CD8-positive, alpha-beta memory T cell (primary cell): ENCODE measurements at places on chromosomes 7 and 10. TPM values are rescaled to one million over a fixed set of nuclear protein-coding genes. Genes with fewer than 3 reads are reported as not detected.

GRCh38 chr10:12420530-12421120 is 71.3 kb downstream of the CAMK1D start:
- DNase-seq: no peak

DNA sequence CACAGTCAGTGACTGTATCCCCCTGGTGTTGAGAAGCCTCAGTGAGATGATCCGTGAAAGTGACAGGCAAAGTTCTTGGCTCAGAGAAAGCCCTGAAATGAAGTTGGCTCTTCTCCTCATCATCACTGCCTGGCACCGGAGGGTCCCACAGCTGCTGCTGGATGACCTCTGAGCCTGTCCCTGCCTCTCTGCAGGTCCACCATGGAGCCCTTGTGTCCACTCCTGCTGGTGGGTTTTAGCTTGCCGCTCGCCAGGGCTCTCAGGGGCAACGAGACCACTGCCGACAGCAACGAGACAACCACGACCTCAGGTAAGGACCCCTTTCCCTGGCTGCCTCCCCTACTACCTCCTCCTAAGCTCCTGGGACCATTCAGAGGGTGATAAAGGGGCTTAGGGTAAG is 85.5 kb downstream of the MKI67 start:
- no peak for DNase-seq

DNA sequence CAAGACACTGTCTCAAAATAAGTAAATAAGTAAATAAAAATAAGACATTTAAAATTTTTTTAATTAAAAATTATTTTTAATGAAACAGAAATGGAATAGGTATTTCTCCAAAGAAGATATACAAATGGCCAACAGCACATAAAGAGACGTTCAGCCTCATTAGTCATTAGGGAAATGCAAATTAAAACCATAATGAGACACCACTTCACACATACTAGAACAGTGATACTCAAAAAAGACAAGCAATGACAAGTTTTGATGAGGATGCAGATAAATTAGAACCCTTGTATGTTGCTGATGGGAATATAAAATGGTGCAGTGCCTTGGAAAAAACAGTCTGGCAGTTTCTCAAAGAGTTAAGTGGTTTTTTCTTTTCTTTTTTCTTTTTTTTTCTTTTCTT is 26.5 kb upstream of the C10orf67 start:
- no peak for DNase-seq

- no peak for DNase-seq
Measured at GRCh38 chr7:44772440-44772839, 23.8 kb downstream of the ZMIZ2 start.

- DNase-seq: no peak
Measured at GRCh38 chr7:42262964-42263363, 26.0 kb upstream of the GLI3 start.

- no peak for DNase-seq
Measured at GRCh38 chr10:7397049-7398035, 13.5 kb downstream of the SFMBT2 start.

GRCh38 chr10:9766762-9767161 is 1250.9 kb upstream of the CELF2 start:
- DNase-seq: no peak

GRCh38 chr10:10392511-10392910 is 625.2 kb upstream of the CELF2 start:
- DNase-seq: no peak

DNA sequence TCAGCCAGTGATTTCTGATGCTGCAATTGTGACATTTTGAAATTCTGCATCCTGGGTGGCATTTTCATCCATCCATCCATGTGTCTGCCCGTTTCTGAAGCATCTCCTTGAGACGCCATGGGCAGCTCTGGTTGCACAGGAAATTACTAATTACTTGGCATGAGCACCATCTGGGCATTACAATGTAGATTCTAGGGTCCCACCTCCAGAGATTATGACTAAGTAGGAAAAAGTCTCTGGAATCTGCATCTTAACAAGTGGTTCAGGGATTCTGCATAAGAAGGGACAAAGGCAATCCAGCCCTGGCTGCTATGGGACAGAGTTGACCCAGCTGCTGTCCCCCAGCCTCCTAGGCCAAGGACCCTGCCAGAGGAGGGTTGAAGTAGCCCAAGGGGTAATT is 65.3 kb downstream of the CUZD1 start:
- no peak for DNase-seq

GRCh38 chr10:841535-841934 is 90.0 kb downstream of the LARP4B start:
- DNase-seq: no peak

DNA sequence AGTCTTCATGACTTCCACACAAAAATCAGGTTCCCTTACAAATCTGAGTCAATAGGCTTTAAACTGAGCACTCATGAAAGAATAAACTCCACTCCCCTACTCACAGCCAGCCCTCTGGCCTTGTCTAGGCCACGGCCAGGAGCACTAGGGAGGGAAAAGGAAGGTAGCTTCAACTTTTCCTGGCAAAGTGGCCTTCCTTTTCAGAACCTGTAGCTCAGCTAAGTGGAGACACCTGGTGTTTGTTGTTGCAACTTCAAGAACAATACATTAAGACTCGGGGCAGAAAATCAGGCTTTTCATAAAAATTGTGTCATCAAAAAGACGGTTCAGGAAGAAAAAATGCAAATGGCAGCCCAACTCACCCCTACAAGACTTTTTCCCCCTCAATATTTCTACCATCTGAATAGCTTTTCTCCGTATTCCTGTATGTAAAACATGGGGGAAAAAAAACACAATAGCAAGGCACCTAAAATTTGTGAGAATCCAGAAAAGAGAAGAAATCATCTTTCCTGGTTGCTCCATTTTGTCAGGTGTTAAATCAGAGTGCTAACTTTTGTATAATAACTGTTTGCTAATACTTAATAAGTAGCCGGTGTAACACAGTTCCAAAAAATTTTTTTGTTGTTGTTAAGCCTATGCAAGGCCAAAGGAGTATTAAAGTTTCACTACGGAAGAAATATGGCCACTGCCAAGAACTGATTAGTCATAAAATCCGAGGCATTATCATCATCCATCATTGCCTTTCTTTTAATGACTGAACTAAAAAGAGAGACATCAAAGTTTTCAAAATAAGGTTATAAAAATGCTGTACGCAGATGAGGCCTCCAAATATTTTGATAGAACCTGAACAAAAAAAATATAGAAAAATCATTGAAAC is 66.2 kb upstream of the ARID5B start:
- DNase-seq: no peak

DNA sequence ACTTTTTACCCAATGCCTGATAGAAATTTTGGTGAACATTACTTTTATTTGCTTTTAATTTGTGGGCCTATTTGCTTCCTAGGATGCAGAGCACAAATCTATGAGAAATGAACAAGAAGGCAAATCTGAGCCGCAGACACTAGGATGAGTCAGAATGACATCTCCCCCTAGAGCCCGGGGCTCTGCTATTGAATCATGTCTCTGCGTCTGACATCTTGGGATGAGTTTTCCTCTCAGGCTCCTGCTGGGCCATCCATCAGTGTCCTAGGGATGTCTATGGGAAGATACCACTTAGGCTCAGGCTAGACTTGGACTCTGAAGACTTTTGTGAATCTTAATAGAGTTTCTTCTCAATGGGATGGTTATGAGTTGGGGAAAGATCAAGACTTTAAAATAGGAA is 157.3 kb upstream of the MTPN start:
- DNase-seq: no peak

DNA sequence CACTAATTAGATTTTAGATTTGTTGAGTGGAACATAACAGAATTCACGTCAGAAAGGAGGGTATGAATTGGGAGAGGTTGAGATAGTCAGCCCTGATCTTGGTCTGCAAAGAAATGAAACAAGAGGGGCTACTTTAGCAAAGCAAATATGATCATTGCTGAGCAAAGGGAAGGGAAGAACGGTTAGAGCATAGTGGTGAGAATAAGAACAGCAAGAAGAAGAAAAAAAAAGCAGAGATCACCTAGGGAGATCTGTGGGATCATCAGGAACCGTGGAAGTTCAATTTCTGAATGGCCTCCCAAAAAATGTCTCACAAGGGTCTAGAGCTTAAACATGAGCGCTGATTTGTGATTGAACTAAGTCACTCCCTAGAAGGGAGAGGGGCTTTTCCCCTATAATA is 156.1 kb downstream of the DGKI start:
- no peak for DNase-seq

- no peak for DNase-seq
Measured at GRCh38 chr10:43042503-43043341, 34.1 kb upstream of the RET start.

DNA sequence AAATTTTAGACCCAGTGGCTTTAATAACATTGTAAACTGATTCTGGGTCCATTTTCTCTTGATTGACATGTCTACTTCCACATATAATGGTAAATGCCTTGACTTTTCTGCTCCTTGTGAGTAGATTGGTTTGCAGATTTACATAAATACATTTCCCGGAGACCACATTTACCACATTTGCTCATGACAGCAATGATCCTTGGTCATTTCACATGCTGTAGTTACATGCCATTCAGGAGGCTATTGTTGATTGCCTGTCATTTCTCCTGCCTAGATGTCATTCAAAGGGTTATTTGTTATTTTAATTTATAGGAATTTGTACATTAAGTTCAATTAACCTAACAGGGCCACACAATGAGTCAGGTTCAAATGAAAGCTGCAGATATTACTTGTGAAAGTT is 280.5 kb downstream of the CNTNAP2 start:
- no peak for DNase-seq

DNA sequence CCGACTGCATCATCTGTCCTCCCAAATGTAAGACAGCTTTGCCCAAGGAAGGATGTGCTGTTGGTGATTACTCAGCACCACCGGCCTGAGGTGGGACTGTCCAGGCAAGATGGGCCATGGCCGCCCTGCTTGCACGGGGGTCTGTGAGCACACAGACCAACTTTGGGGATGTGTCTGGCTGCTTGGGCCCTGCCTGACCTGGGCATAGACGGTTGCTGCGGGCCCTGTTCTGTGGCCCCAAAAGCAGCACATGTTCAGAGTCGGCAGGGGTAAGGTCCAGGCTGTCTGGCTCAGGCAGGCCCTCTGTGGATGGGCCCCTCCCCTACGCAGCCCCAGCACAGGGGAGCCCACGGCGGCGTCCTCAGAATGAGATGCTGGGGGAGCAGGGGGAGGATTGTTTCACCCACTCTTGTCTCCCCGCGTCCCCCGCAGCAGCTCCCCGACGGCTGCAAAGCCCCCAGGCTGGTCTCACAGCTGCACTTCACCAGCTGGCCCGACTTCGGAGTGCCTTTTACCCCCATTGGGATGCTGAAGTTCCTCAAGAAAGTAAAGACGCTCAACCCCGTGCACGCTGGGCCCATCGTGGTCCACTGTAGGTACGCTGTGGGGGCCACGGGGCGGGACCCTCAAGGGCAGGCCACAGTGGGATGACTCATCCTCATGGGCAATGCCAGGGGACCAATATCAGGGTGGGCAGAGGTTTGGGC is 58.4 kb downstream of the MKI67 start:
- no peak for DNase-seq

DNA sequence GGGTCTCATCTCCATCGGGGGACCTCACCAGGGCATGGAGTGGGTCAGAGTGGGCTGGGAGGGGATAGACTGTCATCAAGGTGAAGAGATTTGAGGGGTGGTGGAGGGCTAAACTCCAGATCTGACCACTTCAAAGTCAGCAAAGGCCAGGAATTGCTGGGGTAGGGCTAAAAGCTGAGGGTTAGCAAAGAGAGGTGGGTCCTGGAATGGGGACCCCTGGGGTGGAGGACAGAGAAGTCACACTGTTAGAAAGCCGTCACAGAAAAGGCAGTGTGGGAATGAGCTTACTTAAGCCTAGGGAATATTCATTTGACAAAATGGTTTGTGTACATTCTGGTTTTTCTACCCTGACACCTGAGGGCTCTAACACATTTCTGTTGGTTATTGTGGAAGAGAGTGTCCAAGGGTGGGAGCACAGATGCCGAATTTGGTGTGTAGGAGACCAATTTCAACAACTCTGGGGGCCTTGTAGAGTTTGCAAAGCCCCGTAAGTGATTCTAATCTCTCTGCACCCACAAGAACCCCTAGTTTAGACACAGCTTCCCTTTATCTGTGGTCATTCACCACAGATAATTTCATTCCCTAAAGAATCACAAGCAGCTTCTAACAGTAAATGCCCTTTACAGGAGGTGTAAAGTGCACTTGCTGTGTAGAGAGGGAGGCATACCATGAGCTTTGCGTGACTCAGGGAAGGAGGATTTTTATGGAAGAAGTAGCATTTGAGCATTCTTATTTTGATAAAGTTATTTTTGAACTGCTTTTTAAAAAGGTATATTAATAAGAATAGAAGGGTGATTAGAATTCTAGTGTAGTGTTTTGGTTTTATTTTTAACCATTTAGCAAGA is 6.4 kb downstream of the FBH1 start:
- no peak for DNase-seq

- DNase-seq: no peak
Measured at GRCh38 chr7:8146788-8147413, 115.1 kb downstream of the ICA1 start.

- DNase-seq: no peak
Measured at GRCh38 chr7:14483663-14484062, 418.9 kb downstream of the DGKB start.

DNA sequence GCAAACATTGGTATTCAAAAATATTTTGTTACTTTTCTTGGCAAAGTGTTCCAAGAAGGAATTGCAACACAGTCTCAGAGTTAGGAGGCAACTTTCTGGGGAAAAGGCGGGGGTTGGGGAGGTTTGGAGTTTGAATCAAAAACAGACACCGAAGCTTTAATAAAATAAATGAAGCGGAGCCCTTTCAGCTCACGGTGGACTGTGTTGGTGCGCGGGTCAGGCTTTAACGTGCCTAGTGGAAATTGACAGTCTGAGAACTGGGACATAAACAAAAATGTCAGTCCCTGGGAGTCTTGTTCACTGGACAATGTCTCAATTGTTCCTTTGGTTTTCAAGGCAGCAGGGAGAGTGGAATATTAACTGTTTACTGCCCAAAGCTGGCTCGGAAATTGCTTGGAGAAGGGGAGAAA is 109.3 kb downstream of the TCF7L2 start:
- DNase-seq: no peak

DNA sequence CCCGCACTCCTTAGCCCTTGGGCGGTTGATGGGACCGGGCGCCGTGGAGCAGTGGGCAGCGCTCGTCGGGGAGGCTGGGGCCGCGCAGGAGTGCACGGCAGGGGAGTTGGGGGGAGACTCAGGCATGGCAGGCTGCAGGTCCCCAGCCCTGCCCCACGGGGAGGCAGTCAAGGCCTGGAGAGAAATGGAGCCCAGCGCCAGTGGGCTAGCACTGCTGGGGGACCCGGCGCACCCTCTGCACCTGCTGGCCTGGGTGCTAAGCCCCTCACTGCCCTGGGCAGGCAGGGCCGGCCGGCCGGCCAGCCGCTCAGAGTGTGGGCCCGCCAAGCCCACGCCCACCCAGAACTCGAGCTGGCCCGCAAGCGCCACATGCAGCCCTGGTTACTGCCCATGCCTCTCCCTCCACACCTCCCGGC is 147.2 kb upstream of the PITRM1 start:
- no peak for DNase-seq

GRCh38 chr10:124008187-124008586 is 85.2 kb downstream of the CHST15 start:
- no peak for DNase-seq

The RAMP3 gene
- not detected for total RNA-seq

The IFRD1 gene
- 56.6 TPM for total RNA-seq

The SPAM1 gene
- not detected for total RNA-seq

The TUBB8 gene
- not detected for total RNA-seq

The UTF1 gene
- total RNA-seq: not detected

The DNAJC12 gene
- total RNA-seq: 12.7 TPM

The TIMM23 gene
- total RNA-seq: 96.4 TPM

The IGFBP1 gene
- not detected for total RNA-seq

The MINDY4 gene
- 2.6 TPM for total RNA-seq

The LBX1 gene
- total RNA-seq: not detected
